Muscle of leg (tissue), 16 donors: ENCODE measurements at places on chromosomes 2 and 18. TPM values are rescaled to one million over a fixed set of nuclear protein-coding genes. Genes with fewer than 3 reads are reported as not detected.

The DNAJC5G gene
- polyA plus RNA-seq = not detected

The SLC5A6 gene
- polyA plus RNA-seq = 22.2 TPM

- no peak for DNase-seq
Observed at GRCh38 chr2:147428120-147428747, 416.6 kb upstream of the ACVR2A start.

DNA sequence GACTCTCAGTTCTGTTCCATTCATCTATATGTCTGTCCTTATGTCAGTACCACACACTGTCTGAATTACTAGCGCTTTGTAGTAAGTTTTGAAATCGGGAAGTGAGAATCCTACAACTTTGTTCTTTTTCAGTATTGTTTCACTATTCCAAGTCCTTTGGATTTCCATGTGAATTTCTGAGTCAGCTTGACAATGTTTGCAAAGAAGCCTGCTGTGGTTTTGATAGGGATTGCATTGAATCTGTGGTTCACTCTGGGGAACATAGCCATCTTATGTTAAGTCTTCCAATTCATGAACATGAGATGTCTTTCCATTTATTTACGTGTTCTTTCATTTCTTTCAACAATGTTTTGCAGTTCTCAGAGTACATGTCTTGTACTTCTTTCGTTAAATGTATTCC is 15.0 kb downstream of the SLC3A1 start:
- DNase-seq = no peak

- DNase-seq = peak; percentile 72
Observed at GRCh38 chr2:113376913-113377445, 60.5 kb upstream of the ZNG1B start.

DNA sequence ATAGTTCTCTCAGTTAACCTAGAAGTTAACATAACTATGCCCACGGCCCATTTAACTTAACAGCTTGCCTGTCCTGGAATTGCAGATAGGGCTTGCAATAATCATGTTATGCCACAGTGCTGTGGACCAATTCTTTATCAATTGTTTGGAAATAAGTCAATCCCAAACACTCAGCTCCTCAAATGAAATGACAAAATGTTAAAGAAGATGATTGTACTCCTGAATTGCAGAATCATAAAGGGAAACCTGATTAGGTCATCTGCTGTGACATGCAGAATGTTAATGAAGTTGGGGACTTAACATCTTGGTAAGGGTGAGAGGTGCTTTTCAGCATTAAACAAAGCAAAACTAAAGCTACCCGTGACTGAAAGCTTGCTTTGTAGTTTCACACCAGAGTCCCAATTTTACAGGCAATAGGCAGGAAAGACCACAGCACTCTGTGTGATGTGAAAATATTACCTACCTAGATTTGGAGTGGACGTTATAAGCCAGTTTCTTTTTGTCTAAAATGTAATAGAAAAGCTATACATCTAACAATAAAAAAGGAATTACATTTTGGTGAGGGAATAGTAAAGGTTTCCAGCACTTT is 364.0 kb downstream of the GPD2 start:
- DNase-seq = peak; percentile 6
